ENCODE measurements at places on chromosomes 2 and 18.

DNA sequence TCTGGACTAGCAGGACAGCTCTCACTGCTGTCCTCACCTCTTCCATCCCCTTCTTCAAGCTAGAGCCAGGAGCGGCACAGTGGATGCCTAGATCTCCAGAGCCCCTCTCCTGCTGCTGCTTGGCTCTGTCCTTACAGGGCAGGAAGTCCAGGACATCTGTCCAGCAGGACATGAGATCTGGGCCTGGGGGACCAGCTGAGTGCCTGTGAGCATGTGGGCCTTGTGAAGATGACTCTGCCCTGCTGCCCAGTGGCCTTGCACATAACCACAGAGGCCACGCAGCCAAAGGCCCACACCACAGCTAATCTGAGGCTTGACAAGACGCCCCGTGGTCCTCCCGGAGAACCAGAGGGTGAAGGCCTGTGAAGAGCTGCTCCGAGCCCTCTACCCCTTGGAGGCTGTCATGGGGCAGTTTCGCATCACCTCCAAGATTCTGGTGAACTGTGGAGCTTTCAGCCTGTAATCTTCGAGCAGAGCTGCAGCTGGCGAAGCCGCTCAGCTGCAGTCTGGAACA, 516.7 kb upstream of the HS6ST1 start:
- no peak for DNase-seq

DNA sequence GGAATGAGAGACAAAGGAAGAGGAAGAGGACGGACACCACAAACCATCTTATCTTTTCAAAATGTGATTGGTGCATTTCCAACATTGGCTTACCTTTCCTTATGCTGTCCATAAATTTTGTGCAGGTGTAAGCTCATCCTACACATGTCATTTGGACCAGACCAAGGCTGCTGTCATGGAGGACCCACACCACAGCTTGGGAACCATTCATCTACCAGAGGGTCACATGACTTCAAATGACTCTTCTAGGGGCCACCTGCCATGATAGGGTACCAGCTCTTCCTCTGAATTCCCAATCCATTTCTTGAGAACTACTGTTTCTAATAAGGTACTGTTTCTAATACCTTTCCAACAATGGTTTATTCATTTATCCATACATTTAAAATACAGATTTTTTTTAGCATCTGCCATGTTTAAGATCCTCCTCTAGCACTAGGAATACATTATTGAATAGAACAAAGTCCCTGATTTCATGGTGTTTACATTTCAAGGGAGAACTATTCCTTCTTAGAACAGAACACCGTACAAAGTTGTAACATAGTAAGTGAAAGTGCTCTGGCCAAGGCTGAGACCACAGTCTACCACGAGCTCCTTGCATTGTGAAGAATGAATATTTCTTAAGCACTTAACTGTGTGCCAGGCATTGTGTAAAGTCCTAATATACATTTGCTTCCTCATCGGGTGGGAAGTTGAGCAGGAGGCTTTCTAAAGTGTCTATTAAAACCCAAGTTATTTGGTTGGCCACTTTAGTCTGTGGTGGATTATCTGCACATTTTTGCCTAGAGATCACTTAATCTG, 246.1 kb upstream of the FN1 start:
- no peak for DNase-seq

- DNase-seq = no peak
Observed at GRCh38 chr2:66957198-66957597, 439.9 kb upstream of the ETAA1 start.

DNA sequence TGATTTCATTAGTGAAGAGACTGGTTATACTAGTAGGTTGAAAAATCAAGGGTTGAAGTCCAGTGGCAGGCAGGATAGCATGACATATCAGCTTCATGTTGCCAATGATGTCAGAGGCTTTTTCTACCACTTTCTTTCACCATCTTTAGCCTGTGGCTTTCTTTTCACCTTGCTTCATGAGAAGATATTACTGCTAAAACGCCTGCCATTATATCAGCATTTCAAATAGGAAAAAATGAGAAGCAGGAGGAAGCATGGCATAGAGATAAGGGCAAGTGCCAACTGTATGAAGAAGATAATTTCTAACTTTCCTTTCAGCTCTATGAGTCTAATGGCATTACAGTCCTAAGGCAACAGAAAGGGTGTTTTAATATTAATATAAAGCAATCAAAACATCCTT, 270.2 kb upstream of the SYT4 start:
- no peak for DNase-seq

DNA sequence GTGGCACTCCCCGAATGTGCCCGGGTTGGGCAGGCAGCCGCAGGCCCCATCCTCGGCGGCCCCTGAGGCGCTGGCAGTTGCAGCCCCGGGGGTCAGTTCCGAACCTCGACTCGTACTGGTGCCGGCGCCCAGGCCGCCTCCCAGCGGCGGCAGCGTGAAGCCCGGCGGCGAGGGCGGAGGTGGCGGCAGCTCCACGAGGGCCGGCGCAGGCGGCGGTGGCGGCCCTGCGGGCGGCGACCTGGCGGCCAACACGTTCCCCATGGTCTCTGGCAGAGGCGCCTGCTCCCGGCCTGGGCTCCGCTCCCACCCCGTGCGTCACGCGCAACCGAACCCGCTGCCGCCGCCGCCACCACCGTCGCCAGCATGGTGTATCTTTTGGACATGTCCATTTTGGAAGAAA, 196.3 kb downstream of the CCDC74A start:
- DNase-seq = no peak

DNA sequence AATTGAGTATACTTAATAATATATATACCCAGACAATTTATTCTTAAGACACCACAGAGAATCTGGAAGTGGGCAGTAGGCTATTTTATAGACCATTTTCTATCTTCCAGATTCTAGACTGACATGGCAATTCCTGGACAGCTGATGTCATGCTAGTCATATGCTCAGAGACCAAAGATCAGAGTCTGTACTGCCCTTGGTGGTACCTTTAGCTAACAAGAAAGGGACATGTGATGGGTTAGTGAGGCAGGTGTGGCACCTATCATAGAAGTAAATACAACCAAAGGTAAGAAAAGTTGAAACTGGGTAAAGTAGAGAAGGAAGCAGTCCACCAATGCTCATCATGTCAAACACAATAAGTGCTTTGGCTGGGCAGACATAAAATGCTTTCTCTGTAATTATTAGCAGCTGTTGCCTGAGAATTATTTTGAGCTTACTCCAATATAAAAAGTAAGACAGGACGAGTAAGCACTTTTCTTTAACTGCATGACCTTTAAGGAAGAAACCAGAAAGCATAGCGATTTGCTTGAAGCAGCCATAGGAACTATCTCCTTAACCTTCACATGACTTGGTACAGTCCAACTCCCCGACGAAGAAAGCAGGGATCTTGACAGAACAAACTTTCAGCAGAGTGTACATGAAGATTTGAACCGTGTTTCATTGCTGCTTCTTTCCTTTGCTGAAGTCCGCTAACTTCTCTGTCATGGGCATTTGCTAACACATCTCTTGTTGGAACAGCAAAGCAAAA, 47.1 kb downstream of the SLC40A1 start:
- DNase-seq = no peak

- no peak for DNase-seq
Observed at GRCh38 chr2:109188898-109189297, 59.9 kb downstream of the SH3RF3 start.

- no peak for DNase-seq
Observed at GRCh38 chr2:181190711-181191110, 210.3 kb downstream of the UBE2E3 start.

DNA sequence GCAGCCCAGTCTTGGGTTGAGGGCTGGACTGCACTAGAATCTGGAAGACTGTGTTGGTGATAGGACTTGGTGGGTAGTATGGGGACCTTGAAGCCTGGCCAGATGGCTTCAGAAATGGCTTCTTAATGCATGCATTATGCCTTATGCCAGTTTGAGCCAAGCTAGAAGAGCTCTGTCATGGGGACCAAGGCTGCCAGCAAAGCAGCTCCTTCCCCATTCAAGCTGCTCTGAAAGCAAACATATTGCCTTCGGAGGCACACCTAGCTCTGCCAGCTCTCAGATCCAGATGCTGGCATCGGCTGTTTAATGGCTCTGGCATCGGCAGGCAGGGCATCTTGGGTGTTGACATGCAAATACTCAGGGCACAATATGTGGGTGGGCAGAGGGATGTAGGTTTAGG, 59.0 kb upstream of the IGFBP5 start:
- DNase-seq = peak; percentile 66

DNA sequence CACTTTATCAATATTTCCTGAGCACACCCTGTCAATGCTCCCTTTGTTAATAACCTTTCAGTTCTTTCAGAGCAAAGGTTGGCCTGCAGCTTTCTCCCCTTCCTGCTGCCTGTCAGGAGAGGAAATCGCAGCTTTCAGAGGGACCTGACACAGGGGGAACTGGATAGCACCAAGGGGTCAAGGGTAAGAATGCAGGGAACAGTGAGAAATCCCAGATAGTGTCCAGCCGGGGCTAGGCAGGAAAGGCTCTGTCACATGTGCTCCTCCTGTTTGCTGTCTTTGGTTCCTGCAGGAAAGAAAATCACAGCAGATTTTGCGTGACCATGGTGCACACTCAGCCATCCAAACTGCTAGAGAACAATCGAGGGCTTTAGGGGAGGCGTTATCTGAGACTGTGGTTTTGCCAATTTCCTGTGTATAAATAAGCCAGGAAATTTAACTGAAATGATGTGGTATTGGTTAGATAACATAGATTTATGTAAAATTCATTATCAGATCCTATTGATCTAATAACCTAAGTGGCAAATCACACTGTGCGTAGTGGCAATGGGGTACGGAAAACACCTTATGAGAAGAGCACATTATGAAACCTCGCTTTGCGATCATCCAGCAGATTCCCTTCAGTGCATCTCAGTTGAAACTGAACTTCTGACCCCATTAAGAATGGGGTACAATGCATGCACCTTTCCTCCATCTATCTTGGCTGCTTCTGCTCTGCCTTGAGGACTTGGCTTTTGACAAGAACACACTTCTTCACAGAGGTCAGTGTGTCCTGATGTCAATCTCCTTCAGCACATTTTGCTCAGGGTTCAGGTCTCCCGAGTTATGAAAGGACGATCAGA, 178.0 kb downstream of the ICOS start:
- no peak for DNase-seq

DNA sequence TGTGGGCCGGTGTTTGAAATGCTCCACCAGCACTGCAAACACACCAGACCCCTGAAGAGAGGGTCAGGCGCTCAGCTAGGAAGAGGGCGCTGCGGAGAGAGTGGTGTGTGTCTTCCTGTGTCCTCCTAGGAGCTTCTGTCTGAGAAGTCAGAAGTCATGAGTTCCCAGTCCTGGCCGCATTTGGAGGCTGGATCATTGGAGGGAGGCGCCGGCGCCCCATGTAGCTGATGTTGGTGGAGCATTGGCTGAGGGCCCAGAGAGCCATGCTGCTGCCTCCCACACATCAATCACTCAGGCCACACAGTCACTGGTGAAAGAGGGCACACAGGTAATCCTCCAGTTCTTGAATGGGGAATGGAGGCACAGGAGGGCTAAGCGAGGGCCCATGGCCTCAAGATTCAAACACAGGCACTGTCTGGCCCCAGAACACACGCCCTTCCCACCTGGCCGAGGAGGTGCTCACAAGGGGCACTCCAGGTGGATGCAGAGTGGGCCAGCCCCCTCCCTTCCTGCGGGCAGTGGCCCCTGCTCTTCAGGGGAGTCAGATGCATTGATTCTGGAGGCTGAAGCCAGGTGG, 66.3 kb downstream of the RRM2 start:
- DNase-seq = no peak

DNA sequence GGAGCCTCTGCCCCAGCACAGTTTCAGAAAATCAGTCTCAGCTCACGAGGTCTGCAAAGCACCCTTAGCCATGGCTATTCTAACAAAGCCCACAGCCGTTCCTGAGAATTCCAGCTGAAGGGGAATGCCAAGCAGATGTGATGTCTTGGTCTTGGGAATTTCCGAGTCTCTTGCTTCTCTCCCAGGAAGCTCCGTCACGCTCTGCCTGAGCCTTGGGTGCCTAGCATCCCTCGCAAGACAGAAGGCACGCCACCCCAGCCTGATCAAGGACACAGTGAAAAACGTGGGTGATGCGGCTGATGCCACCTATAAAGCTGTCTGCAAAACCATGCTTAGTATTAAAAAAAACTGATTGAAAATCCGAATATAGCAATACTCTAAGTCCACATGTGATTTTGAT, 254.6 kb downstream of the SH3BP4 start:
- no peak for DNase-seq

- DNase-seq = no peak
Observed at GRCh38 chr2:37029758-37030157, 54.4 kb downstream of the HEATR5B start.

Data from NCI-H1092 (cell line).